Testis (tissue), 5 donors: ENCODE measurements at places on chromosomes 12 and 14. TPM values are rescaled to one million over a fixed set of nuclear protein-coding genes. Genes with fewer than 3 reads are reported as not detected.

- DNase-seq: no peak
Measured at GRCh38 chr12:118098401-118098800, 5.4 kb downstream of the VSIG10 start.

- DNase-seq: peak; percentile 88
Measured at GRCh38 chr12:53424626-53425514, 1.2 kb downstream of the AMHR2 start.

The GLIPR1L1 gene
- total RNA-seq: 9.1 TPM

- no peak for DNase-seq
Measured at GRCh38 chr14:61838661-61839245, 76.5 kb downstream of the SNAPC1 start.

The APOLD1 gene
- total RNA-seq: 9.2 TPM

The CARMIL3 gene
- total RNA-seq: 8.6 TPM

The REP15 gene
- total RNA-seq: 1.0 TPM

The RNF212B gene
- total RNA-seq: 5.4 TPM

DNA sequence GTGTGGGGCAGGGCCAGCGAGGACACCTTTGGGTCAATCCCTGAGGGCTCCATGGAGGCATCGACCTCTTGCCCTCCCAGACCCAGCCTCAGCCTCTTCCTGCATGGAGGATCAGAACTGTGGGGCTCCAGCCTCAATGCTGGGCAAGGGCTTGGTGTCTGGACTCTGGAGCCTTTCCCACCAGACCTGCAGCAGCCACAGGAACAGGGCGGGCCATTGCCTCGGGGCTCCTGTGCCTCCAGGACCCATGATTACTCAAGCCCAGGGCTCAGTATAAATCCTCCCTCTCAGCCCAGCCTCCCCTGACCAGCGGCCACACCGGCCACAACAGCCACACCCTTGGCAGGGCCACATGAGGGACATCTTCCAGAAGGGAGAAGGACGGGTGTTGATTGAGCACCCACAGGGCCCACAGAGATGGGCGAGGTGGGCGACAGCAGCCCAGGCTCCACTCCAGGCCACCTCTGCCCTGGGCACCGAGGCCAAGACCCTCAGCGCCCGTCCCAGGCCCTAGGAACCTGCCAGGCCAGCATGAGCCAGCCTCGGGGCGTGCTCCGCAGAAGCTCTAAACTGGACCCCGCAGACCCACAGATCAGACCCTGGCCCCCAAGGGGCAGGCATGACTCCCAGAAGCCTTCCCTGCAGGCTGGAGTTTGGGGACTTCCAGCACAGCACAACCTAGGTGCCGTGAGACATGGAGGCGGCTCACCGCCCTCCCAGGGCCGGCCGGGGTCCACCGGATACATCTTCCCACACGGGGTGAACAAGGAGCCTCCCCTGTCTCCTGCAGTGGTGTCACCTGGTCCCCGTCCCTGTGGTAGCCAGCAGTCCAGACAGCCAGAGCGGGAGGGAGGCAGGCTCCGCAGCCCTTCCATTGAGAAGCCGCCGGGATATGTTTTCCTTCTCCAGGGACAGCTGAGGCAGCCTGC lies 25.1 kb downstream of the NCOR2 start:
- DNase-seq: no peak

GRCh38 chr12:55727643-55728185 lies 1.1 kb downstream of the CD63 start:
- peak; percentile 83 for DNase-seq

The FOXN4 gene
- total RNA-seq: 9.0 TPM

The ZFHX2 gene
- 21.2 TPM for total RNA-seq

DNA sequence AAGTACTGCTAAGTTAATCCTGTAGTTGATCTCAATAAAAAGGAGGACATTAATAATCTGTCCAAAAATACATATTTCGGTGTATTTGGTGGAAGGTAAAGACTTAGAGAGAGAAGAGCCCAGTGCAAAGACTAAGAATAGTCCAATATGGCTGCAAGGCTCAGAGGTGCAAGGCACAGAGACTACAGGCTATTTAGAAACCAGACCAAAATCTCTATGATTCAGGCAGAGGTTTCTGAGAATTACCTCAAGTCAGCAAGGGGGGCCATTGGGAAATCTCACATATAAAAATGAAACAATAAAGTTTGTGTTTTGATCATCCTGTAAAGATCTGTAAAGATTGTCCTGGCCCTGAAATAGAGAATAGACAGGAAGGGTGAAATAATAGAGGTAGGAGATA lies 1173.0 kb downstream of the VRK1 start:
- no peak for DNase-seq

GRCh38 chr12:15839682-15840081 lies 42.5 kb upstream of the STRAP start:
- no peak for DNase-seq

DNA sequence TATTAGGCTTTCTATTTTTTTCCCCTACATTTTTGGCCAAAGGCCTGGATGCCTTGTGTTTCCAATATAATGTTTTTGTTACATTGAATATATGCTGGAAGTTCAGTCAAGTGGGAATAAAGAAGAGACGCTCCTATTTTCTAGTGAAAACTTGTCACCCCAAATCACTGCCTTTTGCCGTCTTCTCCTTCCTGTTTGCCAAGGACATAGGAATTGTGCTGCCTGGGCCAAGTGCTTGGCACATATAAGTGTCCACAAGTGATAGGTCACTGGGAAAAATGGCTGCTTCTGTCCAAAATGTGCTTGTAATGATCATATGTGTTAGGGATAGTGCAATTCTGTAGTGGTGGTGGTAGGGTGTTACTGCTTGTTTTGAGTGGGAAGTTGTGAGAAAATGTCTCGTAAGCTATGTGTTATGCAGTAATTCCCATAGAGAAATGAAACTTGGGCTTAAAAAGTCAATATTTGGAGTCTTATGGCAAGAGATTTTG lies 11.6 kb upstream of the KCNJ8 start:
- no peak for DNase-seq

GRCh38 chr14:34614638-34615037 lies 15.3 kb downstream of the SNX6 start:
- DNase-seq: no peak

GRCh38 chr14:72549854-72550253 lies 344.0 kb downstream of the DPF3 start:
- no peak for DNase-seq

The PTPRB gene
- 10.9 TPM for total RNA-seq
